ENCODE measurements at places on chromosomes 2 and 18.

- DNase-seq = no peak
These were observed 150.9 kb downstream of the ACTR3 start for GRCh38 chr2:114040826-114041225.

DNA sequence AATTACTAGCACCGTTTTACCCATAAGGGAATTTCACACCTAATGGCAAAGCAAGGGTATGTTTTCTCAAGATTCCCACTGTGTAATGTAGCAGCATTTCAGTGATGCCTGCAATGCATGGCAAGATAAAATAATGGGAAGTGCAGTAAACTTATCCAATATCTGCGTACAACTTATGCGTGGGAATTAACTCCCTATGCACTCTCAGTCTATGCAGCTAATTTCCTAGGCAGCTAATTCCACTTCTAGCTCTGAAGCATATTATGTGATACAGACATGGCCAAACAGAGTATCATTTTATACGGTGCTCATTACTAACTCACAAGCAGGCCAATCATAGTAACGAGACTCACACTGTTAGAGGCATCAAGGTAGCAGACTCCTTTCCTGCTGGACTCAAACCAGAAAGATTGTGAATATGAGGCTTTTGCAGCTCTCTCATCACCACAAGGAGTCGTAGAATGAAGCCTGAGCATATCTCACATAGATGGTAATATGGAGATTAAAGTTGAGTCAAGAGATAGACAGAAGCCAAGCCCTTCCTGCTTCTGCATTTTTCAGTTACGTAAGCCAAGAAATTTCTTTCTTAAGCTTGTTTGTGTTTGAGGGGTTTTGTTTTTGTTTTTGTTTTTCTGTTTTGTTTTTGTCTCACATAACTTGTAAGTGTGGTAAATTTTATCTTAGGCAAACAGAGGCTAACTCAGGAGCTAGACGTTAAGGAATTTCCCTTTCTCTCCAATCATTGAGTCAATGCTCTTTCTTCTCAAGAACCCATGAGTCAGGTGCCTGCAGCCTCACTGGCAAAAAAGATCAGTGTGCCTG lies 34.8 kb upstream of the ITGAV start:
- DNase-seq = no peak

- no peak for DNase-seq
These were observed 10.9 kb downstream of the CCDC68 start for GRCh38 chr18:54948350-54948837.

DNA sequence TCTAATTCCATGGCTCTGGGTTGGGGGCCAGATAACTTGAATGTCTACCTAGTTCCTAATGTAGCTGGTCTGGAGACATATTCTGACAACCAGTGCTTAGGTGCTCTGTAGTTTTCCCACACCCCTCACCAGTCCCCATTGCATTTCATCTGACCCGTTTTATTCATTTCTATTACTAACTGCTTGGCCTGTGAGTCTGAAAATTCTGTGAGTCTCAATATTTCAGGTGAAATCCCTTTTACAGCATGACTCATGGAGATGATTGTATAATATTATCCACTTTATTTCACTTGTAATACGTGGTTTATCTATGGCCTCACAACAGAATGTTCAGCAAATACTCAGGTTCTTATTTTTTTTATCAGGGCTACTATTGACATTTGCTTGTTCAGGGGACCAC lies 103.7 kb upstream of the UGP2 start:
- no peak for DNase-seq

GRCh38 chr2:207240649-207241048 lies 74.9 kb upstream of the KLF7 start:
- peak; percentile 49 for DNase-seq

- DNase-seq = peak; percentile 65
These were observed 26.6 kb upstream of the SPRED2 start for GRCh38 chr2:65458999-65459398.
